Left cardiac atrium (tissue), 4 donors: ENCODE measurements at places on chromosomes 3 and 15. TPM values are rescaled to one million over a fixed set of nuclear protein-coding genes. Genes with fewer than 3 reads are reported as not detected.

Gene ALG3
- 28.2 TPM for total RNA-seq

DNA sequence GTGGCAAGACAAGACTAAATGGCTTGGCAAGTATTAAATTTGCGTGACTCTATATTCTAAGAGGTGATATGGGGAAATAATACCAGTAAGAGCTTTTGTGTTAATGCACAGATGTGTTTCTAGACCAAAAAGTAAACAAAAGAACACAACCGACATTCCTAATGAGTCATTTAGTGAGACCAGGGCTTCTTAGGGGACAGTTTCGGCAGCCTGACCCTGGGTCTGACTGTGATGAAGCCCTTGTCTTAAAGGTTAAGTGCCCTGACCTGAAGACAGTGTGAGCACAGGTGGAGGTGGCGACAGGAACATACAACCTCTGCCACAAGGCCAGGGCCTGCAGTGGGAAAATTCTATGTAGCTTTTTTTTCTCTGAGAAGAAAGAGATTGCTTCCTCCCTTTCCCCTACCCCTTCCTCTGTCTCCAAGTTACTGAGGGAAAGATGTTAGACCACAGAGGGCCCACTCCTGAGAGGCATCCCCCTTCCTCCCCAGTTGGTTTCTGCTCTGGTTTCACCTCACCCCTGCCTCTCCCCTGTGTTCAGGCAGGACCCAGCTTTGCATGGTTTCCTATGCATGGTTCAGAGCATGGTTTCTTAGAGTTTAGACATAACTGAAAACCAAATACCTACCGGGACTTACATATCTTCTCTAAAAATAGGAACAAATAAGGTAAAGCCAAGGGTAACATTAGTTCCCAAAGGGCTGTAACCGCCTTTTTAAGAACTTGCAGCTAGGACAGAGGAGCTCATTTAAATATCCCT lies 24.8 kb upstream of the CMTM7 start:
- no peak for DNase-seq

- DNase-seq: no peak
Observed at GRCh38 chr3:29514912-29515311, 234.0 kb downstream of the RBMS3 start.

DNA sequence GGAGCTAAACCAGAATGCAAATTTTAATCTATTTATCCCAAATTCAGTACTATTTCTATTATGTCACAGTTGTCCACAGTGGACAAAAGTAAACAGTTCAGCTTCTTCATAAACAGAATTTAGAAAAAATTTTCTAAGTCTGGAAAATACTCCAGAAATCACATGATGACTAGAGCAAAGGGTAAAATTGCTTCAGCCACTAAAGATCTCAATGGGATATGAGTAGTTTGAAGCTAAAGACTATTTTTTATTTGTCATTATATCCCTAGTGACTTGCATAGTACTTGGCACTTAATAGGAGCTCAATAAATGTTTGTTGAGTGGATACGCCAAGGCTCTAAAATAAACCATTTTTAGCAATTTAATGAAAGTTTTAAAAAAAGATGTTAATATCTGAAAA lies 354.3 kb upstream of the AGTR1 start:
- no peak for DNase-seq

DNA sequence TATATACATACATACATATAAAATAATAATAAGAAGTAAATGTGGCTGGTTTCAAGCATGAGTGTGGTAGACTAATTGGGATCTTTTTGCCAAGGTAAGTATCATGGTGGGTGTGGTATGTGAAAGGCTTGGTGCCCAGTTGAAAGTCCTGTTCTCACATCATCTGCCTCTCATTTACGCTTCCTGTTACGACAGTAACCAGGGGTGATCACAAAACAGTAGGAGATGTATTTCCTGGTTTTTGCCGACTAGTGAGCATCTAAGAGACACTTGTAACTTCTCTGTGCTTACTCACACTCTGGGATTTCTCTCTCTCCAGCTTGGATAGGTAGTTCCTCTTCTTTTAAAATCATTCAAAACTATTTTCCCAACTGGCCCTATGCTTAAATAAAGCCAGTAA lies 1028.3 kb upstream of the NR2F2 start:
- no peak for DNase-seq

Gene ANKRD63
- not detected for total RNA-seq
